Bone marrow (tissue), 2 donors: ENCODE measurements at places on chromosomes 11 and 22.

GRCh38 chr11:3617990-3618389 lies 23.8 kb downstream of the ART5 start:
- no peak for DNase-seq

- peak; percentile 15 for DNase-seq
These were observed 7.6 kb downstream of the FXYD2 start for GRCh38 chr11:117816846-117817367.

GRCh38 chr11:353179-353873 lies 16.0 kb upstream of the B4GALNT4 start:
- DNase-seq: no peak

DNA sequence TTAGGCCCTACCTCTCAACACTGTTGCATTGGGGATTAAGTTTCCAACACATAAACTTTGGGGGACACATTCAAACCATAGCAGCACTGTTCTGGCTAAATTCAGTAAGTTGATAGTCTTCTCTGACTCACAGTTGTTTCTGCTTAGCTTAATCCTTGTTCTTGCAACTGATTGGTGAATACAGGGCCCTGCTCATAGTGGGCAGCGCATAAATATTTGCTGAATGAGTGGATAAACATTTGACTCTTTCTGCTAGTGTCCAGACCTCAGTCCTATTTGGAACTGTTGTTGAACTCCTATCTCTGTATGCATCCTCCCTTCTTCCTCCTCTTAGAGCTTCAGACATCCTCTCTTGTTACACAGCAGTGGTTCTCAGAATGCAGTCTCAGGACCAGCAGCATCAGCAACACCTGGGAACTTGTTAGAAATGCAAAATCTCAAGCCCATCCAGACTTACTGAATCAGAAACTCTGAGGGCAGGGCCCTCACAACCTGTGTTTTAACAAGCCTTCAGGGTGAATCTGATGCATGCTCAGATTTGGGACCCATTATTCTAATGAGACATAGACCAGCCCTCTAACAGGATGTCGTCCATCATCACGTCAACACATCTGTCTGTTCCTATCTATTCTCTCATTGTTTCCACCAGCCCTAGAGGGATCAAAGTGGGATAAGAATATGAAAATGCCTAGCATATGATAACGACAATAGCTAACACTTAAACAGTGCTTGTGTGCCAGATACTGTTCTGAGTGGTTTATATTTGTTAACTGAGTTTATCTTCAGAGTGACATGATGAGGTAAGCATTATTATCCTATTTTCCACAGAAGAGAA lies 22.3 kb downstream of the SPON1 start:
- DNase-seq: no peak

GRCh38 chr22:39236321-39237317 lies 8.2 kb downstream of the PDGFB start:
- peak; percentile 77 for DNase-seq

GRCh38 chr11:808427-809286 lies 1.1 kb upstream of the RPLP2 start:
- DNase-seq: no peak

GRCh38 chr11:78907636-78908035 lies 333.0 kb upstream of the NARS2 start:
- no peak for DNase-seq

- DNase-seq: no peak
These were observed 60.1 kb downstream of the FAM76B start for GRCh38 chr11:95729462-95729861.

DNA sequence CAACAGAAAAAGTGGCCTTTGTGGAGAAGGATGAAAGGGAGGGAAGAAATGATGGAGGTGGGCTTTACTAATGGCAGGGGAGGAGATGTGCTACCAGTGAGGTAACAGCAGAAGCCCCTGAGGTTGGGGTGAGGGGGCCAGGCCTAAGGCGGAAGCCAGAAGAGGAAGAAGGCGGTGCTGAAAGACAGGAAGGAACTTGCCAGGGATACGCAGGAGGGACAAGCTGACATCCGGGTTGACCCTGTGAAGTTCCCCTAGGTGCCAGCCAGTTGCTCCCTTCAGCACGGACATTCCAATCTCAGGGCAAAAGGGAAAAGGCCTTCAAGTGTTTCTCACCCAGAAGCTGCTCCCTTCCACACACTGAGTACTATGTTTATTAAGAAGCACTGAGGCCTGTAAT lies 2.3 kb upstream of the TIRAP start:
- DNase-seq: no peak

- DNase-seq: no peak
These were observed 9.9 kb downstream of the SLC43A3 start for GRCh38 chr11:57417056-57417455.

DNA sequence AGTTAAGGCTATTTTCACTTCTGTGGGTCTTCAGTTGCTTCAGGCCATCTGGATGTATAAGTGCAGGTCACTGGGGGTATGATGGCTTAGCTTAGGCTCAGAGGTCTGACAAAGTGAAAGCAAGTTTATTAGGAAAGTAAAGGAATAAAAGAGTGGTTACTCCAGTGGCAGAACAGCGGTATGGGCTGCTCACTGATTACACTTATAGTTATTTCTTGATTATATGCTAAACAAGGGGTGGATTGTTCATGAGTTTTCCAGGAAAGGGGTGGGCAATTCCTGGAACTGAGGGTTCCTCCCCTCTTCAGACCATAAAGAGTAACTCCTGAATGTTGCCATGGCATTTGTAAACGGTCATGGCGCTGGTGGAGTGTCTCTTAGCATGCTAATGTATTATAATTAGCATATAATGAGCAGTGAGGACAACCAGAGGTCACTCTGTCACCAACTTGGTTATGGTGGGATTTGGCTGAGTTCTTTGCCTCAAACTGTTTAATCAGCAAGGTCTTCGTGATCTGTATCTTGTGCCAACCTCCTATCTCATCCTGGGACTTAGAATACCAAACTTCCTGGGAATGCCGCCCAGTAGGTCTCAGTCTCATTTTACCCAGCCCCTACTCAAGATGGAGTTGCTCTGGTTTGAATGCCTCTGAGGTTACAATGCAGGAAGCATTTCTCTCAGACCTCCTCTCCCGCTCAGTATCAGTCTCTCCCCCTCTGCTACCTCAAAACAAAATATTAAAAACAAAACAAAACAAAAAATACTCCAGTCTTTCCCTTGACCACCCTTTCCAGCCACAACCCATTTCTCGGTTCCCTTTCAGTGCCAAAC lies 106.6 kb upstream of the SLC22A12 start:
- no peak for DNase-seq

DNA sequence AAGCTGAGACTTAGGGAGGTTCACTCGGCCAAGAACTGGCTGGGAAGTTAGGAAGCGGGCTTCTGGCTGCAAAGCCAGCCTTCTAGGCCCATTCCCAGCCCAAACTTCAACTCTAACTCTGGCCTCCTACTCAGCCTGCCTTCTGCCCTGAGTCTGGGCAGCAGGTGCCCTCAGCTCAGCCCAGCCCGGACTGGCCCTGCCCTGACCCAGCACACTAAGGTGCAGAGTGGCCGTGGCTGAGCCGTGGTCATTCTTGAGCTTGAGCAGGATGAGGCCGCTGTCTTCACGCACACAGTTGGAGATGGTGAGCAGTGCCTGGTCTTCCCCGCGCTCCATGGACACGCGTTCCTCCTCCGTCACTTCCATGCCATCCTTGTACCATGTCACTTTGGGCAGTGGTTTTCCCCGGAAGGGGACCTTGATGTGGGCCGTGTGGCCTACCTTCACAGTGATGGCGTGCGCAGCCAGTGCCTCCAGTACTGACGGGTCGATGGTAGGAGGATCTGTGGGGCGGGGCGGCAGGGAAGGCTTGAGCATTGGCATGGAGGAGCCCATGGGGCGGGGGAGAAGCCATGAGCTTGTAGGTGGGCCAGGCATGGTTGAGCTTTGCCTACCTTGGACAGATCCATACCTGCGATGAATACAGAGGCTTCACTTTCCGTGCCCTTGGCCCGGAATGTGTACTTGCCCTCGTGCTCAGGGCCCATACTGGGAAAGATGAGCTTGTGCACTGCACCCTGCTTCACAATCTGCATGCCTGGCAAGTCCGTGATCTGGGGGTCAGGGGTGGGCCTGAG lies 12.1 kb downstream of the IGSF22 start:
- no peak for DNase-seq

- DNase-seq: no peak
These were observed 38.1 kb upstream of the PRDM11 start for GRCh38 chr11:45108070-45109064.

DNA sequence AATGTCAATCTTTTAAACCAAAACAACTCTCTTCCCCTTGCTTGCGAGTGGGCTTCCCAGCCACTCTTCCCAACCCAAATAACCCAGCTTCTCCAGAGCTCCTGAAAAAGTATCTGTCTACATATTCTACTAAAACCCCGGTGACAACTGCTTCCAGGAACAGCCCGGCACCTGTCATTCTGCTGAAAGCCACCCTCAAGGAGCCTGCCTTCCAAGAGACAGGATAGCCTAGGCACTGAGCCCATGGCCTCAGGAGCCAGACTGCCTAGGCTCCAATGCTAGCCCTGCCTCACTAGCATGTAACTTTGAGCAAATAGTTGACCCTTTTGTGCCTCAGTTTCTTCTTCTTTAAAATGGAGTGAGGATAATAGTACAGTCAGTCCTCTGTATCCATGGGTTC lies 459.8 kb downstream of the SOX6 start:
- DNase-seq: no peak

- no peak for DNase-seq
These were observed 32.4 kb upstream of the NAV2 start for GRCh38 chr11:19679952-19680828.

DNA sequence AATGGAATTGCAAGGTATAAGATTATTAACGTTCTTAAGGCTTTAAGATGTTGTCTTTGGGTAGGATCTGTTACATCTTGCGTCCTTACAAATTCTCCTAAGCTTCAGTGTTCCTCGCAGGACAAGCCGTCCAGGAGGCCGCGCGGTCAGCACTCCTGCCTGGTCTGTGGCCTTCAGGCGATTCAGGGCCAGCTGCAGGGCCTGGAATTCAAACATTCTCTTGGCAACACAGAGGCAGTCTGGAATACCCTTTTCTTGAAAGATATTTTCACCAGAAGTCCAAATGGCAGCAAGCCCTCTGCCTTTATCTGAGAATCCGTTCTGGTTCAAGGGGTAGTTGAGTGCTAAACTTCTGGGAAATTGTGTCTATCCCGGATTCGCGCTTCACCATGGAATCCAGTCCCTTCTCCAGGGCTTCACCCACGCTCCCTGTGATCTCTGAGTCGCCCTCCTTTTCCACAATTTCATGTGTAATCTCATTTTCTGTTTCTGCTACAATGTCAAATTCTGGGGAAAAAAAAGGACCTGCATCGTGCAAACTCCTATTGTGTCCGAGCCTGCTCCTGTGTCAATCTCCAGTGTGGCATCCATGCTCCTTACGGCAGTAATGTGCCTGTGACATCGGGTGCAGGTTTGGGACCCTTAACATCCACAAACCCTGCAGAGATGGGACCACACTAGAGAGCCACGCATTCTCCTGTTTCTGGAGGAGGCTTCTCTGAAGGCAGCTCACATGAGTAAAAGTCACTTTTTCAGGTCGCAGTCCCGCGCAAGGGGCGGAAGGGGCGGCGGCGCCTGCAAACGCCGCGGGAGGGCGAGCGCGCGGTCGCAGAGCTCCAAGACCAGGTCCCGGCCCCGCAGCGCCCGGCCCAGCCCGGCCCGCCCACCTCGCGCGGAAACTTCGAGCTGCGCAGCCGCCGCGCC lies 25.4 kb upstream of the SORL1 start:
- DNase-seq: no peak

GRCh38 chr11:3009481-3009880 lies 17.4 kb upstream of the NAP1L4 start:
- no peak for DNase-seq

- no peak for DNase-seq
These were observed 9.3 kb upstream of the MRGPRD start for GRCh38 chr11:68989936-68990606.

GRCh38 chr11:26245046-26245445 lies 86.9 kb upstream of the ANO3 start:
- no peak for DNase-seq

DNA sequence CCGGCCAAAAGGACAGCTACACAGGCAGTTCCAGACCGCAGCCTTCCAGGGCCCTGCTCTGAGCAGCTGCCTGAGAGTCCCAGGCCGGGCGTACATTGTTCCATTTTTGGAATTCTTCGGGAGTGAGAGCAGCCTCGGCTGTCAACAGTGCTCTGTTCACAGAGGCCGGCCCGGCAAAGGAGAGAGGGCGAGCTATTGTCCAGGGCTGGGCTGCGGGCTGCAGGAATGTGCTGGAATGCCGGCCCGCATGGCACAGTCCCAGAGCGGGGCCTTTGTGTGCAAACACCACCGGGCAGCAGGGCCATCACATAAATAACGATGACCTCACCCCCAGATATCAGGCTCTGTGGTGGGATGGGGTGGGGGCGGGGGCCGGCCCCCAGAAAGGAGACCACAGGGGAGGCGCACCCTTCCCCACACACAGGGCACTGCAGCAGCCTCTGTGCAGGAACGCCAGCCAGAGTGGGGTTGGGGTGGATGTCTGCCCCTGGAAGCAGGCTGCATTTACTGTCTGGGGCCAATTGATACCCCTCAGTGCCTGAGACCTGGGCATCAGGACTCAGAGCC lies 15.8 kb downstream of the LINC01488 start:
- no peak for DNase-seq

DNA sequence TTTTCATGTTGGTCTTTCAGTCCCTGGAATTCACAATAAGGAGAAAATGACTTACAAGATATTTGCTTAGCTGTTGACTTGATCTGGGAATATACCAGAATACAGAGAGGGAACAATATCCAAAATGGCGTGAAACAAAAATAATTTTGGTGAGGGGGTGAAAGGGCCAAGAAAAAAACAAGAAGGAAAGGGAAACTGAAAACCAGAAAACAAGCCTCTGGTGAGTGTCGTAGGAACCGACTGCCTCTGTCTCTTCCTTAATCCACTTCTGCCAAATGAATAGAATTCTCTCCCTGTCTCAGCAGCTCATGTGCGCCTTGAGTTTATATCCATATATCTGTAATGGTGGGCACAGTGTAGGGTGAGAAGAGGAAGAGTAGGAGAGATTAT lies 367.6 kb downstream of the ETS1 start:
- DNase-seq: no peak

DNA sequence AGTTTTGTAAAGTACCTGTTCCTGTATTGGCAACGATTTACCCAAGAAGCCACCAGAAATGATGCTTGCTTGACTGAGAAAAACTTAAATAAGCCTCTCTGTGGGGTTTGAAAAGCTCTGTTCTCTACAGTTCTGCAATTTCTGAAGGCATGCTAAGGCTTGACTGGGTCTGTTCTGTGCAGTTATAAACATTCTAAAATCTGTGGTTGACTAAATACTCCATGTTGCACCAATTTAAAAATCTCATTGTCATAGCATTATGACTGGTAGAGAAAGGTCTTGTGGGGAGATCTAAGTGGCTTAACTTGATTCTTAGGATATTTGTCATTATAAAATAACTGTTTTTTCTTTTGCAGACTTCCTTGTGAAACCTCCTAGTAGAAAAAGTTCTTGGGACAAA lies 73.7 kb downstream of the MTMR3 start:
- no peak for DNase-seq
